ENCODE measurements at places on chromosomes 4 and X. TPM values are rescaled to one million over a fixed set of nuclear protein-coding genes. Genes with fewer than 3 reads are reported as not detected.

- DNase-seq, result no peak
- no peaks in the 10 kb centered on the region for H3K27me3 ChIP-seq
- no peak overlapping the region for H3K27ac ChIP-seq
- H3K36me3 ChIP-seq, result no peaks in the 10 kb centered on the region
These were observed 5.4 kb downstream of the SULT1B1 start for GRCh38 chr4:69754926-69755580.

- no peak for DNase-seq
- H3K4me3 ChIP-seq, result no peak overlapping the region
- no peaks in the 10 kb centered on the region for H3K27me3 ChIP-seq
- H3K4me1 ChIP-seq, result no peaks in the 10 kb centered on the region
These were observed 609.3 kb downstream of the FSTL5 start for GRCh38 chr4:161554372-161554990.

- H3K27ac ChIP-seq, result no peak overlapping the region
- H3K4me1 ChIP-seq, result no peaks in the 10 kb centered on the region
- no peak for DNase-seq
These were observed 53.8 kb downstream of the RAP1GDS1 start for GRCh38 chr4:98314791-98315565.

- H3K4me1 ChIP-seq, result no peaks in the 10 kb centered on the region
- no peak for DNase-seq
- H3K36me3 ChIP-seq, result no peaks in the 10 kb centered on the region
These were observed 9.3 kb downstream of the C4orf54 start for GRCh38 chr4:99648321-99648720.

DNA sequence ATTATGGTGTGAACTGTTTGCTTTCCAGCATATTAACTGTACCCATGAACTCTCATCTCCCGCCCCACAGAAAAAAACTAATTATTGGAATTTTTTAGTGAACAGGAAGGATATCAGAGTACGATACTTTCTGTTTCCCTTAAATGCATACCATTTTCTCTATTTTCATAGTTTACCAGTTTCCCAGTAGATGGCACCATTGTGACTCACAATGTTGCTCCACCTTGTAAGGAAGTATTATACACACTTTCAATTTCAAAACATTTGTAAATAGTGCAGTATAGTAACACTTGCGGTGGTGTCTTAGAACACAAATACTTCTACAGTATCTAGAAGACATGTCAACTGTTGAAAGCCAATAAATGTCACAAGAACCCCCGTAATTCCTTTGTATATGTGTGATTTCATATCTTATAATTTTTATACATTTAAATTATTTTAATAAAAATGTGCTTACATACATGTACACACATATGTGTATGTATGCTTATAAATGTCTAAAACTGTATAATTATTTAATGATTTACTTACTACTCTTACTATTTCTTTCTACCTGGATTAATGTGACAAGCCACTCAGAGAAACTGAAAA is 167.3 kb downstream of the SLIT2 start:
- no peaks in the 10 kb centered on the region for H3K36me3 ChIP-seq
- H3K4me3 ChIP-seq, result peak overlapping the region; percentile 34
- no peak for DNase-seq
- H3K4me1 ChIP-seq, result peaks cover 7% of the 10 kb centered on the region

- H3K27ac ChIP-seq, result no peak overlapping the region
- H3K4me3 ChIP-seq, result no peak overlapping the region
- no peaks in the 10 kb centered on the region for H3K36me3 ChIP-seq
- H3K4me1 ChIP-seq, result no peaks in the 10 kb centered on the region
These were observed 182.6 kb downstream of the FBXO8 start for GRCh38 chr4:174100910-174101309.

GRCh38 chr4:895596-895995 is 36.5 kb downstream of the GAK start:
- H3K27me3 ChIP-seq, result no peaks in the 10 kb centered on the region
- H3K27ac ChIP-seq, result no peak overlapping the region
- H3K4me3 ChIP-seq, result no peak overlapping the region

Gene GALNTL6
- 0.20 TPM for total RNA-seq

DNA sequence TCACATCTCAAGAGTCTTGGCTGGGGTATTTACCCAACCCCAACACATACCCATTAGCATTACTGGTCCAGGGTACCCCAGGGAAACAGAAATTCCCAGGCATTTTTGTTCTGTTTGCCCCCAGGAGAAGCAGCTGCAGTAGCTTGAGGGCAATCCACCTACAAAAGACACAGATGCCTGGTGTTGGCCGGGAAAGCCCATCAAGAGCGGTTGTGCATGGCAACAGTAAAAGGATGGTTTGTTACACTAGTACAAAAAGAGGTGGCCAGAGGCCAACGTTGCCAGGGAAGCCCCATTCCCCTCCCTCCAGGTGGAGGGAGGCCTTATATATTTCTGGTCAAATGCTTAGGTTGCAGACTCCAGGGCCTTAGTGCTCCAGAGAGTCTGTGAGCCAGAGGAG is 637.8 kb downstream of the BCOR start:
- H3K4me3 ChIP-seq, result no peak overlapping the region
- H3K36me3 ChIP-seq, result no peaks in the 10 kb centered on the region
- no peaks in the 10 kb centered on the region for H3K4me1 ChIP-seq

- no peak for DNase-seq
- peaks cover 21% of the 10 kb centered on the region for H3K4me1 ChIP-seq
- H3K27me3 ChIP-seq, result no peaks in the 10 kb centered on the region
These were observed 30.4 kb downstream of the ADH7 start for GRCh38 chr4:99404595-99405287.

DNA sequence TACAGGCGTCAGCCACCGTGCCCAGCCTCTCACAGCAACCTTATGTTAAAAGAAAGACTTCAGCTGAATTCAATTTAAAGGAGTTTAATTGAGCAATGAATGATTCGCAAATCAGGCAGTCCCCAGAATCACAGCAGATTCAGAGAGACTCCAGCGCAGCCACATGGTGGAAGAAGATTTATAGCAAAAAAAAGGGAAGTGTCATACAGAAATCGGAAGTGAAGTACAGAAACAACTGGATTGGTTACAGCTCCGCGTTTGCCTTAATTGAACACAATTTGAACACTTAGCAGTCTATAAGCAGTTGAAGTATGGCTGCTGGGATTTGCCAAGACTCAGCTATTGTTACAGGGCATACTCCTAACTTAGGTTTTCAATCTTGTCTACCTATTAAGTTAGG is 19.8 kb downstream of the CENPVL3 start:
- H3K4me3 ChIP-seq, result no peak overlapping the region
- no peaks in the 10 kb centered on the region for H3K36me3 ChIP-seq
- H3K27ac ChIP-seq, result no peak overlapping the region

GRCh38 chrX:103904301-103904700 is 58.1 kb upstream of the TMSB15B start:
- no peak overlapping the region for H3K27ac ChIP-seq
- no peaks in the 10 kb centered on the region for H3K27me3 ChIP-seq
- no peaks in the 10 kb centered on the region for H3K4me1 ChIP-seq
- DNase-seq, result no peak
- no peaks in the 10 kb centered on the region for H3K36me3 ChIP-seq
- no peak overlapping the region for H3K4me3 ChIP-seq

Gene SASH3
- total RNA-seq, result 41.2 TPM

Gene IRS4
- total RNA-seq, result not detected

Gene IL2RG
- total RNA-seq, result 20.8 TPM

DNA sequence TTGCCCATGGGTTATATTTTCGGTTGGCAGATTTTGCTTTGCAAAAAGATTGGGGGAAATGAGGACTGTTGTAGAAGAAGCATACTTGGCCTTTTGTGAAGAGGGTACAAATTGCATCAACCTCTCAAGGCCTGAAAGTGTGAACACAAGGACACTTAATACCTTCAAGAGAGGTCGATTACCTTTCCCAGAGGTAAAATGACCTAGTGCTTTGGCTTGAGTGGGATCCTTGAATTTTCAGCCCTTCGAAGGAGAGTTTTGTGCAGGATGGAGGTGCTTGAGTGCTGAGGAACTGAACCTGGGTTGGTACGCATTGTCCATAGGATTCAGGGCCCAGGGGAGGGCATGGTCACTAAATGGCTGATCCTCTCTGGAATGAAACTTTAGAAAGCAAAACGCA is 27.6 kb upstream of the NKAP start:
- H3K27ac ChIP-seq, result no peak overlapping the region
- H3K4me1 ChIP-seq, result no peaks in the 10 kb centered on the region
- no peaks in the 10 kb centered on the region for H3K36me3 ChIP-seq

DNA sequence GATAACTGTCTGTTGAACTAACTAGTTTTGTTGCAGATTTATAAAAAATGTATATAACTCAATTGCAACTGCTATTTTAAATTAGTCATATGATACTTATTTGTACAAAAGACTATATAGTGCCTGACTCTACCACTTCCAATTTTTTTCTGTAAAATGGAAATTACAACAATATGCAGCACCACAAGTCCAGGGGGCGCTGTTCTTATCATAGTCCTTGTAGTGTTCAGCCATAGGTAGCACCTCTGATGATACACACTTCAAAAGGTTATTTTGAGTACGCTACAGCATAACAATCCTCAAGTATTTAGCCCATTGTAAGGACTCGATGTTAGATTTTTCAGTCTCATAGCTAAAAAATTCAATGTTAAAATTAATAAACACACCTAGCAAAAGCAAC is 174.9 kb downstream of the CORIN start:
- peaks cover 3% of the 10 kb centered on the region for H3K27me3 ChIP-seq
- H3K36me3 ChIP-seq, result no peaks in the 10 kb centered on the region
- H3K4me3 ChIP-seq, result no peak overlapping the region
- H3K27ac ChIP-seq, result no peak overlapping the region

GRCh38 chr4:121255986-121256750 is 92.0 kb upstream of the TNIP3 start:
- H3K27me3 ChIP-seq, result no peaks in the 10 kb centered on the region
- H3K4me1 ChIP-seq, result peaks cover 9% of the 10 kb centered on the region
- H3K27ac ChIP-seq, result no peak overlapping the region
- H3K36me3 ChIP-seq, result no peaks in the 10 kb centered on the region
- DNase-seq, result no peak
- H3K4me3 ChIP-seq, result no peak overlapping the region

- no peak overlapping the region for H3K27ac ChIP-seq
- DNase-seq, result no peak
- no peaks in the 10 kb centered on the region for H3K27me3 ChIP-seq
These were observed 6.5 kb upstream of the STBD1 start for GRCh38 chr4:76300012-76300411.

Gene NEUROG2
- total RNA-seq, result not detected

- no peak for DNase-seq
- no peaks in the 10 kb centered on the region for H3K4me1 ChIP-seq
- H3K36me3 ChIP-seq, result no peaks in the 10 kb centered on the region
- H3K27ac ChIP-seq, result no peak overlapping the region
These were observed 355.8 kb downstream of the KLHL4 start for GRCh38 chrX:87873347-87873941.

GRCh38 chr4:186248643-186249042 is 17.3 kb upstream of the F11 start:
- H3K4me1 ChIP-seq, result no peaks in the 10 kb centered on the region
- no peaks in the 10 kb centered on the region for H3K27me3 ChIP-seq
- H3K36me3 ChIP-seq, result no peaks in the 10 kb centered on the region
- no peak overlapping the region for H3K4me3 ChIP-seq
- no peak overlapping the region for H3K27ac ChIP-seq

- no peak overlapping the region for H3K4me3 ChIP-seq
- H3K36me3 ChIP-seq, result no peaks in the 10 kb centered on the region
- no peak overlapping the region for H3K27ac ChIP-seq
- DNase-seq, result no peak
- no peaks in the 10 kb centered on the region for H3K4me1 ChIP-seq
- H3K27me3 ChIP-seq, result no peaks in the 10 kb centered on the region
These were observed 199.8 kb upstream of the GATB start for GRCh38 chr4:151960449-151961230.

DNA sequence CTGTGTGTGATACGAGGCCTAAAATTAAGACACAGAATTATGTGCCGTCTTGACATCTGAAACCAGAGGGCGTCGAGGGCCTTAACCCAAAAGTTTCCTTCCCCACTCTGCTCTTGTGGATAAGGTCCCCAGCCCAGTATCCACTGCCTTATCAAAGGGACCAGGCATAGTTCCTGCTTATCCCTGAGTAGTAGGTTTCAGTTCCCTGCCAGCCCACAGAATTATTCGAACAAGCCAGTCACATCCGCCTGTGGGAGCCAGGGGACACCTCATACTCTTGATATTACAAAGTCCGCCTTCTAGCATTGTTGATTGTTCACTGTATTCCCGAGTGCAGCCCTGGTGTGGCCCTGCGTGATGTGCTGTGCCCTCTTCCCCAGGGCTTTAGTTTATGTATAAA is 5.4 kb upstream of the MMRN1 start:
- H3K36me3 ChIP-seq, result no peaks in the 10 kb centered on the region
- no peaks in the 10 kb centered on the region for H3K27me3 ChIP-seq
- no peak overlapping the region for H3K4me3 ChIP-seq
- no peaks in the 10 kb centered on the region for H3K4me1 ChIP-seq

DNA sequence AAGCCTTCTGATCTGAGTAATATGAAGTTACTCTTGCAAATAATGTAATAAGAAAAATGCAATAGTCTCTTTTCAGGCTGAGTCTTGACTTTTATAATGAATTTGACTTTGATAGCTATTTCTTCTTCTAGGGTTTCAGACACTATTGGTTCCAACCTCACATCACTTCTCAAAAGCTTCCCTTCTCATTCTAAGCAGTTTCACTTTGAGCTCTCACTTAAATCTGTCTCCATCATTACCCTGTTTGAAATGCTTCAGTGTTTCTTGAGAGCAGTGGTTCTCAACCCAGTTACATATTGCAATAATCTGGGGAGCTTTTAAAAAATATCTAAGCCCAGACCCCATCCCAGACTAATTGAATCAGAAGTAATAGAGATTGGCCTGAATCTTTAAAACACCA is 40.5 kb upstream of the BMP2K start:
- H3K27me3 ChIP-seq, result no peaks in the 10 kb centered on the region
- no peak overlapping the region for H3K4me3 ChIP-seq
- H3K27ac ChIP-seq, result no peak overlapping the region
- no peaks in the 10 kb centered on the region for H3K36me3 ChIP-seq

DNA sequence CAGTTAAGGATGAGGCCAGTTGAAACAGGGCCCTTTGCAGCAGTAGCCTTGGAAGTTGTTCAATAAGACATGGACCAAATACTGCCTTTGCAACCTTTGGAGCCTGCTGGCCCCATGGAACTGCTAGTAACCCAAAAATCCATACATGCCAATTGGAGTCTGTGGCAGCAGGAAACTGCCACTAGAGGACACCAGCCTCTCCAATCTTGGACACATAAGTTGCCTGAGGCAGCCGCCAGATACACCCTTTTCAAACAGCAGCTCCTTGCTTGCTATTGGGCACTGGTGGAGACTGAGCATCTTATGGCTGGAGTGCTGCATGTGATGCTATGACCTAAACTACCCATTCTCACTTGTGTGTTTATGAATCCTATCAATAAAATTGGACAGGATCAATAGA is 14.8 kb upstream of the LAP3 start:
- H3K4me3 ChIP-seq, result no peak overlapping the region
- H3K36me3 ChIP-seq, result no peaks in the 10 kb centered on the region
- DNase-seq, result no peak
- H3K27ac ChIP-seq, result no peak overlapping the region

DNA sequence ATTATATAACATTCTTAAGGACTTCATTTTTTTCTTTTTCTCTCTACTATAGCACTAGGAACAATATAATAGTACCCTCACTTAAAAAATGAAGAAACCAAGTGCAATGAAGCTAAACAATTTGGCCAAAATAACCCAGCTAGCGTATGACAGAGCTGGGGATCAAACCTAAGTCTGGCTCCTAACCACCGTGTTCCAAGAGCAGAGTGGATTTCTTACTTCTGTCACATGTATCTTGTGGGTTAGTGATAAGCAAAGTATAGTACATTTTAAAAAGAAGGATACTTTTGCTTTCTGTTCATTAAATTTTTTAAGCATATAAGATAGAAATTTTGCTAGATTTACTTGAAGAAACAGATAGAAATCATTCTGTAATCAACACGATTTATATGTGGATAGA is 11.5 kb downstream of the LIMCH1 start:
- no peaks in the 10 kb centered on the region for H3K27me3 ChIP-seq
- peak overlapping the region; percentile 31 for H3K27ac ChIP-seq
- no peak for DNase-seq
- H3K4me1 ChIP-seq, result peaks cover 31% of the 10 kb centered on the region
- no peak overlapping the region for H3K4me3 ChIP-seq
- no peaks in the 10 kb centered on the region for H3K36me3 ChIP-seq
